T1000 (cell line): ENCODE measurements at places on chromosomes 3 and 15.

- DNase-seq: no peak
Observed at GRCh38 chr3:72606005-72606800, 242.0 kb downstream of the SHQ1 start.

DNA sequence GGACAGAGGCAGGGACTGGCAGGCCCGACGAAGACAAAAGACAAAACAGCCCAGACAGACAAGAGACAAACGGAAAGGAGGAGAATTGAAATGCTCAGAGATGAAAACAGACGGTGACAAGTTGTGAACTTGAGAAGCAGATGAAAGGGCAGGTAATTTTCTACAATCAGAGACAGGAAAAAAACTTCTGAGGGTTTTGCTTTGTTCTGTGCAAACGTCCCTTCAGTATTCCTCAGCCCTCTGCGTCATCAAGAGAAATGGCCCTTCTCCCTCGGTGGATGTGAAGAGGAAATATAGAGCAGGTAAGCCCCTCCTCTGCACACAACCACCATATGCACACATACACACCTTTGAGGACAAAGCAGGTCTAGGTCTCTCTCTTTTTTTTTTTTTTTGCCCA, 206.6 kb downstream of the UACA start:
- no peak for DNase-seq

DNA sequence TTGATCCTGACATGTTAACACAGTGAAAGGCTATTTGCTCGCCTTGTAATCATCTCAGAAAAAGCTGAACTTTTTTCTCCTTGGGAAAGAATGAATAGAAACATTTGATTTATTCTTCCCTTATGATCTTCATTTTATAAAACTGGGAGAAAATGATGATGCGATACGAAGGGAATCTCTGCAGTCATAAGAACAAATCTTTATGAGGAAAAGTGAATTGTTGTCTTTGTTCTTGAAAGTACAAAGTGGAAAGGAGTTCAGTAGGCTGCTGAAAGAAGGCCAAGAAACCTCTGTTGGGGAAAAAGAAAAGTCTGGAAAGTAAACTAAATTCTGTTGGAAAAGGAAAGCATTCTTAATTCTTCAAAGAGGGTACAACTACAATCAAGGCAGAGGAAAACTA, 248.8 kb downstream of the NSUN3 start:
- no peak for DNase-seq

- no peak for DNase-seq
Observed at GRCh38 chr15:55277116-55277564, 12.5 kb downstream of the RAB27A start.

DNA sequence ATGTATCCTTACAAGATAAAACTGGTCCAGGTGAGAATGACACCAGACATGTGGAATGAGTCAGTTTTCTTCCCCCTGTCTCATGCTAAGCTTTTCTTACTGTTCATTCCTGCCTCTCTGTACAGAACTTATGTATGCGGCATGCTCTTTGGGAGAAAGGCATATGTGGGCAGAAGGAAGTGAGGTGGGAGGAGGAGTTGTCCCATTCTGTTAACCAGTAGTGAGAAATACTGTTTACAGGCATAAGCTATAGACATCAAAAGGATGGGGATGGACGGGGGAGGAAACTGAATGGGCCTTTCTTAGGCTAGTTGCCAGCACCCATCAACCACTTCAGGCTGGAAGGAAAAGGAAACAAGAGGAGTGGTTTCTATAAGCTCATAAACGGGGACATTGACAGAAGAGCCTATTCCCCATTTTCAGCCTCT, 143.6 kb upstream of the BHLHE40 start:
- DNase-seq: no peak

GRCh38 chr3:30318110-30318509, 288.3 kb upstream of the TGFBR2 start:
- no peak for DNase-seq

DNA sequence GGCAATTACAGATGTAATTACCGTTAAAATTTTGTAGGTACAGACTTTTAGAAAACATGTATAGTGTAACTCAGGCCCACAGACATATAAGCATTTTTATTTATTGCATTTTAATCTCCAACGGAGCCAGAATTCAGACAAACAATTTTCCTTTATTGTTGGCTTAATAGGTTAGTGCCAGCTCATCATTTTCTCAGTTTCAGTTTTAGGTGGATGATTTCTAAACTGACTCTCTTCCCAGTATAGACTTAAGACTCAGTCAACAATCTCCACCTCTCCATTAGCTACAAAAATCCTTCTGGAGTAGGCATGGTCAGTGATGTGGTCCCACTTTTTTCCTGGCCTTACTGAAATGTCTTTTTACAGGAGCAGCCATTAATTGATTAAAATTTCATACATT, 994.6 kb downstream of the TBL1XR1 start:
- no peak for DNase-seq

GRCh38 chr15:84862214-84862975, 22.1 kb upstream of the SLC28A1 start:
- DNase-seq: no peak

- no peak for DNase-seq
Observed at GRCh38 chr3:42498791-42499477, 3.5 kb upstream of the VIPR1 start.

GRCh38 chr3:28295898-28296490, 52.5 kb upstream of the ZCWPW2 start:
- no peak for DNase-seq

DNA sequence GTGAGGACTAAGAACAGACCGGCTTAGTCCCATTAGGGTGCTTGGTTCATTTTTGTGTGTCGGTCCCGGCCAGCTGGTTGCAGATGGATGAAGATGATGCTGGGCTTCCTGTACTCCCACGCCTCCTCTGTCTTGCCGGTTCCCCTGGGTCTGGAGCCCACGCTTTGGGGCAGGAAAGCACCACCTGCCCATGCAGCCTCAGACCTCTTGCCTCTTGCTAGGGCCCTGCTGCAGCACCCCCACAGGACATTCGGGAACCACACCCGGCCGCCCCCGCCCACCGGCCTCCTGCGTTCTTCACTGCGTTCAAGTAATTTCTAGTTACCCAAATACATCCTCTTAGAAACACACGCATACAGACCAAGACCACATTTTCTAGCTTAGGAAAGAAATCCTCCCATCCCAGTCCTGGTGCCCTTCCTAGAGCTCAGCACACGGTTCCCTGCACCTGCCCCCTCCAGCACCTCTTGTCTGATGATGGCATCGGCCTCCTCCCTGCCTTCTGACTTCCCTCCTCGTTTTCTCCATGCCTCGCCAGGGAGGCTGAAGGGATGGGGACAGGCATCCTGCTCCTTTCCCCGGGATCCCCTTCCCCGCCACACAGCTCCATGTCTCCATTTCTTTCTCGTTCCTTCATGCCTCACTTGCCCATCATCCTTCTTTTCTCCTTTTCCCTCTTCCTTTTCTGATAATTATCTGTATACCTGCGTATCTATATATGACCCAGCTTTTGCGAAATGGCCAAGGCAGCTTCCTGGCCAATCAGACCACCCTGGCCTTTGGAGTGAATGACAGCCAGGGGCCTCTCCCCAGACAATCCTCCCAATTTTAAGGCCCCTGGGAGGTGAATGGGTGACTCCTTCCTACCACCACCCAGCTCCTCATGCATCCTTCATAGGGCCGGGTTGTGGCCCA, 30.9 kb downstream of the FAM3D start:
- no peak for DNase-seq

DNA sequence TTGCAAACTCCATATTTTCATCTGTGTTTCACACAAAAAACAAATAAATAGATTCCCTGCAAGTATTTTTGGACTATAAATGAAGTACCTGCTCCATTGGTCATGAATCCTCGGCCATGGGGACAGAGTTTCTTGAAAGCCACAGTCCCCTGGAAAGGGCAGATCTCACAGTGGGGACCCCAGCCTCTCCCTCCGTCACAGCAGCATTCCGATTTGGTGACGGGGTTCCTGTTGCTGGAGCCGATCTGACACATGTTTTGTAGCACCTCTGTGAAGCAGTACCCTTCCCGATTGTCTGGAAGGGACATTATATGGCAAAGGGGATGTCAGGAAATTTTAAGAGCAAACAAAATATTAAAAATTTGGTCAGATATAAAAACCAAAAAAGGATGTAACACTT, 96.2 kb downstream of the DUT start:
- DNase-seq: no peak

- no peak for DNase-seq
Observed at GRCh38 chr3:194038960-194039359, 97.0 kb upstream of the HES1 start.

DNA sequence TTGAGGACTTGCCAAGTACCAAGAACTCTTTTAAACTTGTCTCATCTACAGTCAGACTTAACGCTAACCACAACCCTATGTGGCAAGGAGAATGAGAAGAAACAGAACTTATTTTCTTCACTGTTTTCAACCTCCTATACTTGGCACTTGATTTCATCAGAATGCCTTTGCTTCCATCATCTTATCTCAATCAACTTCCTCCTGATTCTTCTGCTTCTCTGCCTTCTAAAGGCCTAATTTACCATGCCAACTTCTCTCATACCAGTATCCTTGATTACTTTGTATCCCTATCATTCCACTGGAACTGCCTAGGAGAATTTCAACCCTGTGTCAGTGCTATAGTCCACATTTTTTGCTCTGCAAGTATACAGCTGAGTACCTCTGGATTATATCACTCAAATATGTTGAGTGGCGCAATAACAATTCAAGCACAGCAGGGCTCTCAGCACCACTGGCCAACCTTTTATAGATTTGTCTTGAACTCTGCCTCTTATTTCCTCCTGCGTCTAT, 413.6 kb downstream of the ROBO1 start:
- no peak for DNase-seq

- no peak for DNase-seq
Observed at GRCh38 chr3:183485093-183485492, 56.7 kb upstream of the MCF2L2 start.
